ENCODE measurements at places on chromosomes 6 and 20. TPM values are rescaled to one million over a fixed set of nuclear protein-coding genes. Genes with fewer than 3 reads are reported as not detected.

DNA sequence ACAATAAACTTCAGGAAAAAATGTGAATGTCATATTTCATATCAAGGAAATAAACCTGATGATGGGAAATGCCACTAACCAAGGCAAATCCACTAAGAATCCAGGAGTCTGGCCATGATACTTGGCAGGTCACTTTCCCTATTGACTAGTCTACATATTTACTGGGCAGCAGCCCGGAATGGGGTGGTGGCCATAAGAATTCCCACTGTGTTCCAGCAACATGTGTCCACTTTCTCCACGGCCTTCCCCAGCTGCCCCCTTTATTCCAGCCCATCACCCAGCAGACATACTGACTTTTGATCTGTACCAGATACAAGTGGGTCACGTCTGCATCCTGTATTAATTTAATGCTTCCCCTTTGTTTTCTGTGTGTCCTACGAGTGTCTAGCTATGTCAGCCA is 234.5 kb upstream of the PRDM1 start:
- H3K4me3 ChIP-seq: no peak overlapping the region
- no peak for DNase-seq
- no peaks in the 10 kb centered on the region for H3K4me1 ChIP-seq
- no peak overlapping the region for H3K27ac ChIP-seq
- H3K36me3 ChIP-seq: no peaks in the 10 kb centered on the region

The HLA-DRB5 gene
- total RNA-seq: not detected

DNA sequence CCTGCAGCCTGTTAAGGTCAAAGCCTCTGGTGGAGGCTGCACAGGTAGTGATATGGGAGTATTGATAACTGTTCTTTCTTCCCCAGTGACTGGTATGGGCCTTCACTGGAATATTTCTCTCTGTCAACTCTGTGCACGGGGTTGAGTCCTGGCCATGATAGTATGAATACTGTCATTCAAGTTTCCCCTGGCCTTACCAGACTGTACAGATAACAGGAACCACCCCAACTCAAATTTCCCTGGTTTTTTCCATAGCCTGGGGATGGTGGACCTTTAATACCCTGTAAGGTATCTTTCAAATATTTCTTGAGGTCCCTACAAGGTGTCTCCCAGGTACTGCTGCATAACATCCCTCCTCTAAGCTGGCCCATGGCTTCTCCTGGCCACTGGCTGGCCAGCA is 51.4 kb upstream of the TNFAIP3 start:
- H3K4me3 ChIP-seq: no peak overlapping the region
- DNase-seq: no peak
- H3K36me3 ChIP-seq: no peaks in the 10 kb centered on the region
- peaks cover 19% of the 10 kb centered on the region for H3K4me1 ChIP-seq
- no peak overlapping the region for H3K27ac ChIP-seq
- H3K27me3 ChIP-seq: no peaks in the 10 kb centered on the region

GRCh38 chr6:66230591-66230990 is 523.6 kb upstream of the EYS start:
- DNase-seq: no peak
- H3K27ac ChIP-seq: no peak overlapping the region
- H3K4me3 ChIP-seq: no peak overlapping the region
- no peaks in the 10 kb centered on the region for H3K27me3 ChIP-seq
- H3K36me3 ChIP-seq: no peaks in the 10 kb centered on the region

GRCh38 chr6:143575440-143575839 is 63.9 kb upstream of the FUCA2 start:
- H3K27ac ChIP-seq: no peak overlapping the region
- no peaks in the 10 kb centered on the region for H3K36me3 ChIP-seq

The SLC17A1 gene
- total RNA-seq: not detected

The SUPT3H gene
- 10.7 TPM for total RNA-seq
